ENCODE measurements at places on chromosomes 6 and 20. TPM values are rescaled to one million over a fixed set of nuclear protein-coding genes. Genes with fewer than 3 reads are reported as not detected.

- no peak overlapping the region for H3K4me3 ChIP-seq
- no peak for DNase-seq
- H3K27ac ChIP-seq: no peak overlapping the region
- H3K27me3 ChIP-seq: no peaks in the 10 kb centered on the region
- H3K36me3 ChIP-seq: no peaks in the 10 kb centered on the region
These were observed 135.5 kb upstream of the AGPAT4 start for GRCh38 chr6:161409353-161409752.

GRCh38 chr6:19156443-19156842, 680.7 kb upstream of the ID4 start:
- no peak overlapping the region for H3K4me3 ChIP-seq
- no peaks in the 10 kb centered on the region for H3K27me3 ChIP-seq
- H3K27ac ChIP-seq: no peak overlapping the region
- no peaks in the 10 kb centered on the region for H3K36me3 ChIP-seq

The ROS1 gene
- 0.04 TPM for polyA plus RNA-seq

GRCh38 chr6:22631091-22631490, 61.7 kb downstream of the HDGFL1 start:
- H3K36me3 ChIP-seq: no peaks in the 10 kb centered on the region
- no peak overlapping the region for H3K4me3 ChIP-seq
- H3K4me1 ChIP-seq: no peaks in the 10 kb centered on the region
- no peaks in the 10 kb centered on the region for H3K27me3 ChIP-seq
- no peak overlapping the region for H3K27ac ChIP-seq

- H3K4me1 ChIP-seq: no peaks in the 10 kb centered on the region
- no peak overlapping the region for H3K27ac ChIP-seq
- DNase-seq: no peak
- H3K36me3 ChIP-seq: no peaks in the 10 kb centered on the region
- H3K27me3 ChIP-seq: no peaks in the 10 kb centered on the region
- H3K4me3 ChIP-seq: no peak overlapping the region
These were observed 12.7 kb downstream of the PBOV1 start for GRCh38 chr6:138205437-138206094.

The SLC22A7 gene
- 34.8 TPM for polyA plus RNA-seq

DNA sequence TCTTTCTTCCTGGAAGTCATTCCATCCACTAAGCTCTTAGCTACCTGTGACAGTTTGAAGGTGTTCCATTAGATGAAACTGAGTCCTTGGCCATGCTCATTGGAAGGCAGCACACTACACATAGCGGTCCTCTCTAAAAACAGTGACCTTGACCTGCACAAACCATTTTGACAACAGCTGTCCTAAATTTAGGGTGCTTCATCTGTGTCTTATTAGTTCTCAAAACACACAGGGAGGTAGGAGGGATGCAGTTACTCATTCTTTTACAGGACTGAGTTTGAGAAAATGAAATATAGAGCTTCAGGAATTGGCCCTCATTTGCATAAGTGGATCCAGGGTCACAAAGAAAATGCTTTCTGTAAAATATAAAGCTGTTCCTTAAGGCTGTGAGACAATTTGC, 20.4 kb upstream of the MAP3K4 start:
- no peak overlapping the region for H3K27ac ChIP-seq
- no peak overlapping the region for H3K4me3 ChIP-seq
- H3K27me3 ChIP-seq: no peaks in the 10 kb centered on the region
- H3K36me3 ChIP-seq: no peaks in the 10 kb centered on the region

DNA sequence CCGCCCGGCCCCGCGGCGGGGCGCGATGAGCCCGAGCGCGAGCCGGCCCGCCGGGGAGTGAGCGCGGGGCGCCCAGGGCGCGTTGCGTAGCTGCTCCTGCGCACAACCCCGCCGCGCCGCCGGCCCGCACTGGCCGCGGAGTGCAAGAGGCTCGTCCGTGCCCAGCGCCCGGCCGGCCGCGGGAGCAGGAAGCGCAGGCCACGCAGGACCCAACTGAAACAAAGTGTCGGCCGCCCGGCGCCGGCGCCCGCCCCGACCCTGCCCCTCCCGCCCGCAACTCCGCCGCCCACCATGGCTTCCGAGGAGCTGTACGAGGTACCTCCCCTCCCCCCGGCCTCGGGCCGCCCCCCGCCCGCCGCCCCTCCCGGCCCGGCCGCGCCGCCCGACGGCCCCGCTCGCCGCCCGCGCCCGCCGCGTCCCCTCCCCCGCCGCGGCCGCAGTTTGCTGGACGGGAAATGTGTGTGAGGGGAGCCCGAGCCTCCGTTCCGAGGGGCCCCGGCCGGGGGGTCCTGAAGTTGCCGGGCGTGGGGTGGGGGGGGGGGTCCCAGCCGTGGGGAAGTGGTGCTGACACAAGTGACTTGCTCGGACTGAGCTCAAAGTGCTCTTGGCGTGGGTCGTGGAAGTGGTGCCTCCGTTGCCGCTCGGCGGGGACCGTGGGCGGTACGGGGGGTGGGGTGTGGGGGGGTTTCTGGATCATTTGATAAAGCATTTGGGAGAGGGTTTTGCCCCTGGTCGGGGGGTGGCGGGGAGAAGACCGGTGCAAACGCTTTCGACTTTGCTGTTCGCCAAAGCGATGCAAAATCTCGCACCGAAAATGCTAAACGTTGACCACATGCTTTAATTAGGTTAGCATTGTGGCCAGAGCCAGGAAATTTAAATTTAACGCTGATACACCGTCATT, 539 bp downstream of the CDYL start:
- no peak overlapping the region for H3K27ac ChIP-seq
- no peaks in the 10 kb centered on the region for H3K4me1 ChIP-seq
- DNase-seq: peak; percentile 84
- H3K27me3 ChIP-seq: peaks cover 2% of the 10 kb centered on the region
- no peaks in the 10 kb centered on the region for H3K36me3 ChIP-seq

The ZNF165 gene
- polyA plus RNA-seq: 3.0 TPM

The MDFI gene
- 2.3 TPM for polyA plus RNA-seq

The ULBP3 gene
- 0.71 TPM for polyA plus RNA-seq

- no peaks in the 10 kb centered on the region for H3K27me3 ChIP-seq
- no peaks in the 10 kb centered on the region for H3K4me1 ChIP-seq
- no peak for DNase-seq
- no peaks in the 10 kb centered on the region for H3K36me3 ChIP-seq
- H3K27ac ChIP-seq: no peak overlapping the region
- no peak overlapping the region for H3K4me3 ChIP-seq
These were observed 32.2 kb downstream of the KCNB1 start for GRCh38 chr20:49450281-49450721.

- no peaks in the 10 kb centered on the region for H3K36me3 ChIP-seq
- no peak for DNase-seq
- peaks cover 4% of the 10 kb centered on the region for H3K4me1 ChIP-seq
- peak overlapping the region; percentile 100 for H3K27ac ChIP-seq
- peak overlapping the region; percentile 90 for H3K4me3 ChIP-seq
These were observed 1.2 kb downstream of the REV3L start for GRCh38 chr6:111481836-111482187.

DNA sequence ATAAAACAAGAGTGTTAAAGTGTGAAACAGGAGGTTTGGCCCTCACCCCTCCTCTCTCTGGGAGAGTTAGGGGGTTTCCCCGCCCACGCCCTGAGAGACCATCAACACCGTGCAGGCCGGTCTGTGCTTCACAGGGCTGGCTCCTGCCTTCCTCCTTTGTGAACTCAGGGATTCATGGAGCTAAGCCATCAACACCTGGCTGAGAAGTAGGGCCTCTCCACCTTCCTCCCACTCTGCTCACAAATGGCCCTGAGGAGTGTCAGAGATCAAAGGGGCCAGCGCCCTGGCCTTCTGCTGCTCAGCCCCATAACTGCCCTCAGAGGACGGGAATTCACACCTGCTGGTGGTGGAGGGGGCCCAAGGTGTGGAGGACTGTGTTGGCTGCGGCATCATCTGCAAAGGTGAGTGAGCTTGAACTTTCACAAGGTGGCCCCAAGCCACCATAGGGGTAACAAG, 88.6 kb downstream of the PSMB1 start:
- H3K4me1 ChIP-seq: no peaks in the 10 kb centered on the region
- no peak overlapping the region for H3K4me3 ChIP-seq
- H3K27me3 ChIP-seq: no peaks in the 10 kb centered on the region
- H3K27ac ChIP-seq: no peak overlapping the region

The PRIM2 gene
- 3.0 TPM for polyA plus RNA-seq

DNA sequence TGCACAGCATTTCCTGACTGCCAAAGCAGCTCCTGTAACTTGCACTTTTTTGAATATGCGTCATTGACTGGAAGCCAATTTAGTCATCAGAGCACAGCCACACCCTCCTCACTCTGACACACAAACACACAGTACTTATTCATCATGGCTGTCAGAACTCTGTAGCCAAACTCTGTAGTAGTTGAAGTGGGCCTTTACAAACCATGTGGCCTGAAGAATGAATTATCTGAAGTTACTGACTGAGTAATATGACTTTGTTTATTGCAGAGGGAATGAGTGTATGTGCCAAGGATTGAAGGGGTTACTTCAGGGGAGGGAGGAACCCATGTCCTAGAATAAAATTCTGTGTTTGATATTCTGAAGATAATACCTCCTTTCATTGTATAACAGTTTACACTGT, 102.7 kb downstream of the FIG4 start:
- peak; percentile 50 for DNase-seq
- no peak overlapping the region for H3K27ac ChIP-seq

- H3K27ac ChIP-seq: no peak overlapping the region
- H3K27me3 ChIP-seq: no peaks in the 10 kb centered on the region
- H3K4me3 ChIP-seq: peak overlapping the region; percentile 56
- DNase-seq: no peak
These were observed 4.2 kb downstream of the SCML4 start for GRCh38 chr6:107819964-107820337.

The HLA-DRA gene
- 489 TPM for polyA plus RNA-seq

The RPL7L1 gene
- 47.0 TPM for polyA plus RNA-seq

DNA sequence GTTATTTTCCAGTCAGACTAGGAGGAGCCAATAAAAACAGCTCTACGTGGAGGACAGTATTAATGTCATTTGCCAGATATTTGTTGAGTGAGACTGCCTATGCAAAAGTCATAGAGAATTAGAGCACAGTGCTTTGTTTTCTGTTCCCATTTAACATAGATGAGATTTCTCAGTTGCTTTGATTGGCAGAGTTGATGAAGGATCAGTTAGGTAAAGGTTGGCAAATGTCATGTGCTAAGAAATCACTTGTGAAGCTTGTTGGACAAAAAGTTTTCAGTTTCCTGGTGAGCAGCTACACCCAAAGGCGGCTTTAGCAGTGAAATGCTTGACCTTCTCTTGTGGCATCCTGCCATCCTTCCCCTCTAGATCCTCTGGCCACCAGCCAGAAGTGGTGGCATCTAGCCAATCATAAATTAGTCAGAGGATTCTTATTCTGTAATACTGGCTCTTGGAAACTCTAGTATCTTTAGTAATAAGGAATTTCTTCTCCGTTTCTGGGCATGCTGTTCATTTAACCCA, 37.0 kb downstream of the BCKDHB start:
- no peak overlapping the region for H3K27ac ChIP-seq
- H3K27me3 ChIP-seq: no peaks in the 10 kb centered on the region
- H3K4me3 ChIP-seq: no peak overlapping the region
- H3K4me1 ChIP-seq: no peaks in the 10 kb centered on the region
- no peaks in the 10 kb centered on the region for H3K36me3 ChIP-seq
- no peak for DNase-seq

DNA sequence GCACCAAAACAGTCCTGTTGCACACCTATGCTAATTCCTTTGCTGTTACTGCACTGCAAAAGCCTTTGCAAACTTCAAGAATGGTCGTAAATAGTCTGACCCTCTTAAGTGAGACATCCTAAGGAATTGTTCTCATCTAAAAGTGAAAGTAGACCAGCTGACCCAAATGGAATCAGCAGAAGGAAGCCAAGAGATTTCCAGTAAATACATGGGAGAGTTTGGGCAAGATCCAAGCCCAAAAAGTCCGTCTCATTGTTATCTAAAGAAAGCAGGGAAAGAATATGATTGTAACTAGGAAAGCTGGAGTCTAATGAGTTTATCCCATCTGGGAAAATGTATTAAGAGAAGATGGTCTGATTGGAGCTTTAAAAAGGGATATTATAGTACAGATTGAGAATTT, 43.0 kb upstream of the HIVEP1 start:
- no peaks in the 10 kb centered on the region for H3K36me3 ChIP-seq
- no peaks in the 10 kb centered on the region for H3K4me1 ChIP-seq
- H3K4me3 ChIP-seq: peak overlapping the region; percentile 28
- DNase-seq: no peak

GRCh38 chr6:150286912-150287311, 81.9 kb upstream of the IYD start:
- H3K27ac ChIP-seq: no peak overlapping the region
- no peak overlapping the region for H3K4me3 ChIP-seq
- no peak for DNase-seq
- H3K36me3 ChIP-seq: no peaks in the 10 kb centered on the region

GRCh38 chr20:38523697-38524096, 51.1 kb downstream of the RALGAPB start:
- no peak overlapping the region for H3K27ac ChIP-seq
- H3K36me3 ChIP-seq: peaks cover 27% of the 10 kb centered on the region
- DNase-seq: no peak
- no peak overlapping the region for H3K4me3 ChIP-seq

The SYS1 gene
- polyA plus RNA-seq: 39.8 TPM

GRCh38 chr6:168188369-168189199, 109.6 kb upstream of the FRMD1 start:
- H3K27me3 ChIP-seq: no peaks in the 10 kb centered on the region
- no peak overlapping the region for H3K27ac ChIP-seq
- H3K36me3 ChIP-seq: no peaks in the 10 kb centered on the region
- no peak for DNase-seq
- H3K4me3 ChIP-seq: no peak overlapping the region

DNA sequence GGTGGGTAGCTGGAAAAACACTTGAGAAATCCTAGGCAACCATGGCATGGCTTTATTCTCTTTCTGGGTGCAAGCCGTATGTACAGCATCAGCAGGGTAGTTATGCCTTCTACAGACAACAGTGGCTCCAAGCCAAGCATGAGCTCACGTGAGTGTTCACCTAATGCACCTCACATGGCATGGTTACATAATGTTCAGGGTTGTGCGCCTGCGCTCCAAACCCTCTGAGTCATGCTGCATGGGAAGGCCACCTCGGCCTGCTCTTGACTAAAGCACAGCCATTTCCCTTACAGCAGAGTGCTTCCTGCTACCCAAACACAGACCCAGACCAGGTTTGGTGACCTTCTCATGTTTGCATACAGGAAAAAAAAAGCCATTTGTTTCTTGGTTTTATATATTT, 96.2 kb downstream of the VIP start:
- H3K4me1 ChIP-seq: no peaks in the 10 kb centered on the region
- no peak overlapping the region for H3K27ac ChIP-seq
- H3K36me3 ChIP-seq: no peaks in the 10 kb centered on the region
- DNase-seq: no peak
- no peak overlapping the region for H3K4me3 ChIP-seq

The WDR46 gene
- polyA plus RNA-seq: 46.5 TPM

- no peak for DNase-seq
- no peak overlapping the region for H3K4me3 ChIP-seq
- H3K4me1 ChIP-seq: no peaks in the 10 kb centered on the region
- H3K27ac ChIP-seq: no peak overlapping the region
- no peaks in the 10 kb centered on the region for H3K36me3 ChIP-seq
- H3K27me3 ChIP-seq: no peaks in the 10 kb centered on the region
These were observed 44.7 kb upstream of the MICB start for GRCh38 chr6:31453259-31453658.

GRCh38 chr6:149755300-149756260, 6.0 kb downstream of the PCMT1 start:
- H3K27me3 ChIP-seq: no peaks in the 10 kb centered on the region
- H3K4me1 ChIP-seq: no peaks in the 10 kb centered on the region
- no peak for DNase-seq
- H3K36me3 ChIP-seq: no peaks in the 10 kb centered on the region
- H3K27ac ChIP-seq: no peak overlapping the region

Data from kidney (tissue), 22 donors.